ENCODE measurements at places on chromosomes 1 and 21.

GRCh38 chr1:243845888-243846287, 4.2 kb downstream of the AKT3 start:
- DNase-seq: no peak

DNA sequence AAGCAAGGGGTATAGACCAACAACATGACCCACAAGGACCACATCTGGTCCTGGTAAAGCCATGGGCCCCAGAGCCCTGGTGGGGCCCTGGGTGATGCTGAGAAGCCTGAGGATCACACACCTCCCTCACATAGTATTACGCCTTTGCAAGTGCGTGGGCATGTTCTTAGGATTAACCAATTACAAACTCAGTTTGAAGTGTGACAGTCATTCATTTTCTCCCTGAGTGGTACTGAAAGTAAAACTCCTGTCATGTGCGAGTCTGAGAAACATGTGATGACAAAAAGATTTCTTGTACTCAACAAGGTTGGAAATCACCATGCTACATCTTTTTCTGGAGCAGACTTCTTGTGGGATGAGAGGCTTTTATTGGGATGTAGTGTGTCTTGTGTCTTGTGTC, 315.3 kb upstream of the DUSP10 start:
- no peak for DNase-seq

GRCh38 chr1:99003581-99004253, 944 bp downstream of the PLPPR5 start:
- no peak for DNase-seq

- DNase-seq: no peak
These were observed 30.6 kb upstream of the COL6A1 start for GRCh38 chr21:45950740-45951515.

- DNase-seq: no peak
These were observed 27.7 kb downstream of the PPP1R12B start for GRCh38 chr1:202376247-202376646.

DNA sequence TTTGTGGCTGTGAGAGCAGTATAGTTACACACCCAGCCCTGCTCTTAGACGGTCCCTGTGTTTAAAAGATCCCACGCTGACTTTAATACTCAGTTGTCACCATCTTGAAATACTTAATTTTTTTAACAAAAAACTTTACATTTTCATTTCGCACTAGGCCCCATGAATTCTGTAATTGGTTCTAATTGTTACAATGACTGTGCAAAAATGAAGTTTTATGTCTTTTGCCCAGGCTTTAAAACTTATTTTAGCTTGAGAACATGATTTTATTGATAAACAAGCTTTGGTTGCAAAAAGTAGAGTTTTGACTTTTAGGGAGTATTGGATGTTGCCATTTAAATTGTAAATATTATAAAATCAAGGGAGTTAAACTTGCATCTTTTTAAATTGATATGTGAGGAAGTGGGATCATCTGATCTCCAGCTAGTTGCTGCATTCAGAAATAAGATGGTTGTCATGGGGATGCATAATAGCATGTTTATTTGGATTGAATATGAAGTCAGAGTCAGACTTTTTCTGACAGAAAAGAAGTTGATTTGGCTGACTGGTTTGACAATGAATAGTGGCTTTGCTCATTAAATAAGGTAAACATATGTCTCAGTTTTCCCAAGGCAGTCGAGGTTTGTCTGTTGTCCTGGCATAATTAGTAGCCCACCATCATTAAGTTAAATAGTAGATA, 23.0 kb upstream of the CRP start:
- DNase-seq: no peak

- no peak for DNase-seq
These were observed 865 bp downstream of the ADPRS start for GRCh38 chr1:36089393-36090121.

DNA sequence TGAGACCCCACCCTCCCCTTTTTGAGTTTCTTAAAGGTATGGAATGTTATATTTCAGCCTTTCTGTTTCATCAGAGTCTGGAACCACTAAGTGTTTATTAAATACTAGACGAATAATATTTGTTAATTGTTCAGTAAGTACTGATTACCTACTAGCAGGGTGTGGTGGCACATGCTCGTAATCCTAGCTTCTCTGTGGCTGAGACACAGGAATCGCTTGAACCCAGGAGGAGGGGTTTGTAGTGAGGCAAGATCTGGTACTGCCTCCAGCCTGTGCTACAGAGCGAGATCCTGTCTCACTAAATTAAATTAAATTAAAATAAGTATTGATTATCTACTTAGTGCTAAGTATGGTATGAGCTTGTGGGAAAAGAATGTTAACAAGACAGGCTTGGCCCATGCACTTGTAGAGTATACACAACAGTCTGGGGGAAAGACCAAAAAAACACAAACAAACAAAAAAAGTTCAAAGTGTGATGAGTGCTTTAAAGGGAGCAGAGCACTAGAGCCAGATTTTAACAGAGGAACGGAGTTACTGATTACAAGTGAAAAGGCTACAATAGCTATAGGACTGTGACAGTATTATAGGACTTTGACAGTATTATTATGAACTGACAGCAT, 2.4 kb downstream of the CEPT1 start:
- no peak for DNase-seq

GRCh38 chr1:115648717-115649691, 7.2 kb downstream of the VANGL1 start:
- no peak for DNase-seq

GRCh38 chr1:240462766-240463395, 149.1 kb downstream of the GREM2 start:
- DNase-seq: no peak

- DNase-seq: no peak
These were observed 6.2 kb downstream of the ERO1B start for GRCh38 chr1:236275586-236275985.

- no peak for DNase-seq
These were observed 91.0 kb upstream of the PLPPR4 start for GRCh38 chr1:99173282-99173681.

DNA sequence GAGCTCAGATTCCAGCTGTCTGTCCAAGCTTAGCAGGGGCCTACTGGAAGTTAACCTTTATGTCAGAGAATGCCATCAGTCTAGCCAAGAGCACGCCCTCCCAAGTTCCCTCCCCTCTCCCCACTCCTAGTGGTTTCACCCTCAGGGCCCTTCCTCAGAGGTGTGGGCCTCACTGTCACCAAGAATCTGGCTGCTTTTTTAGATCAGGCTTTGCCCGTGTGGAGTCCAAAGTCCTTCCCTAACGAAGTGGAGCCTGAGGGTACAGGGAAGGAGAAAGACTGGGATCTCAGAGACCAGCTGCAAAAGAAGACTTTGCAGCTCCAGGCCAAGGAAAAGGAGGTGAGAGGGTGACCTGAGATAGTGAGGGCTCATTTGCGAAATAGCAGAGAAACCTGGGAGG, 4.1 kb downstream of the C1orf74 start:
- no peak for DNase-seq

DNA sequence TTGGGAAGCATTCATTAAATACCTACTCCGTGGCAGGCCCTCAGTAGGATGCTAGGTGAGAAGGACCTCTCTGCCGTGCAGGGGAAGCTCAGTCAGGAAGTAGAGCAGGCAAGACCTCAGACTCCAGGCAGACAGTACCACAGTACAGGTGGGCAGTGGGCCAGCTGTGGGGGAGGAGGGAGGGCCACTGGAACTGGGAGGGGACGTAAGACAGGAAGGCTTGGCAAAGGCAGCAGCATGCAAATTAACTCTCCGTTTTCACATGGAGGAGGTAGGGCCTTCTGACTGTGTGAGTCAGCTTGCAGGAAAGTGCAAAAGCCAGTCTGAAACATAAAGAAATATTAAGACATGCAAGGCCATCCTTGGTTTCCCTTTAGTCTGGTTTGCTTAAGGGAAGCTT, 157.7 kb downstream of the TRIM33 start:
- no peak for DNase-seq

- DNase-seq: no peak
These were observed 2.0 kb downstream of the CR1 start for GRCh38 chr1:207497941-207498340.

- DNase-seq: no peak
These were observed 13.6 kb downstream of the PPFIA4 start for GRCh38 chr1:203039609-203040512.

DNA sequence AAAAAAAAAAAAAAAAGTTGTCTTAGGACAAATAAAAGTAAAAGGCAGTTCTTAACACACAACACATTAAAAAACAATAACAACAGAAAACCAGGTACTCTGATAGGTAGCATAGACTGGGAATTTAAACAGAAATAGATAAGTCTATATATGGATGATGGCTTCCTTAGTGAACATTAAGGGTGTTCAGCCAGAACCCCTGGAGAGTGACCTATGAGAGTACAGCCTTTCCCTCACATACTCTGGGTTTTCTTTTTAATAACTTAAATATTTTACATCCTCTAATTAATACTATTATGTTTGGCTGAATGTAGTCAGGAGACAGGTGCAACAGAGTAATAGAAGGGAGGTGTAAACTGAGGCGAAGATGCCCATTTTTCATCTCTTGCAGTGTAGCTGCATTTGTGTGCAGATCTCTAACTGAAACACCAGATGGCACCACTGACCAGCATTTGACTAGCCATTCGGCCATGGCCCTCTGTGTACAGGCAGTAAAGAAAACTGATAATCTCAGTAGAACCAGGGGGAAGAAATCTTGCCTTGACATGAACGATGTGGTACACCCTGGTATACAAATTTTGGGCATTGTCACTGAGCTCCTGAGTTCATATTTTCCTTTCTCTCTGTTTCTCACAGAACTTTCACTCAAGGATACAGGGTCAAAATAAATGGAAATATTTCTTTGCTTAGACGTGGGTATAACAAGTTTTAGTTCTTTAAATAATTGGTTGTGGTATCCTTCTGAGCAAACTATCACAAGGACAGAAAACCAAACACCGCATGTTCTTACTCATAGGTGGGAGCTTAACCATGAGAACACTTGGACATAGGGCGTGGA, 7.6 kb downstream of the TTF2 start:
- DNase-seq: no peak

DNA sequence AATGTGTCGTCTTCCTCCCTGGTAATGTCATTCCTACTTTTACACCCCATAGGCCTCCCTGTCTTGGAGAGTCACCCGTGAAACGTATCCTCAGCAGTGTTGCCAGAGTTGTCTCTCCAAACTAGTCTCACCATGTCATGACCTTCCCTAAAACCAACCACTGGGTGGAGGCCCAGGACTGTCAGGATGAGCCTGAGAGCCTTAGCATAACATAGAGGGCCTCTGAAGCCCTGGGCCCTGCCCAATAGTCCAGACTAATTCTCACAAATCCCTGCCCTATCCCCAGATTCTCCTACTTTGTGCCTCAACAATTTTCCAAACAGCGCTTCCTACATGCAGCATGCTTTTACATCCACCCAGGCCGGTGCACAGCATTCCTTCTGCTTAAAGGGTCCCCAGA, 29.3 kb upstream of the HSD3B1 start:
- no peak for DNase-seq

GRCh38 chr1:3847081-3847480, 9.9 kb downstream of the CEP104 start:
- no peak for DNase-seq

- no peak for DNase-seq
These were observed 1.9 kb downstream of the LY9 start for GRCh38 chr1:160797861-160798273.

DNA sequence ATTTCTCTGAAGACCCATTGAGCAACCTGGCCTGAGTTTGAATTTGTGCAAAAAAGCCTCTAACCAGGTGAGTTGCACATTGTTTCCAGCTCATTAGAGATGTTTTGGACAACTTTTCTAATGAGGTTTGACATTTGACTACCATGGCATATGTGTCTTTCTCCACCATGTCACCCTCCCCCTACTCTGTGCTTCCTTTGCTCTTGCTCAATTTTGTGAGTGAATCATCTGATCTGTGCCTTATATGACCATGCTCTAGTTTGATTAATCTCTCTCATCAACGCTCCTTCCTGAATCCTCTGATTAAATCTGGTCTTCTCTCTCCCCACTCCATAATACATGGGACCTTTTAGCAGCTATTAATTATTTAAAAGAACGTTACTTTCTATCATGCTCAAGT, 144.8 kb upstream of the SAMSN1 start:
- no peak for DNase-seq

DNA sequence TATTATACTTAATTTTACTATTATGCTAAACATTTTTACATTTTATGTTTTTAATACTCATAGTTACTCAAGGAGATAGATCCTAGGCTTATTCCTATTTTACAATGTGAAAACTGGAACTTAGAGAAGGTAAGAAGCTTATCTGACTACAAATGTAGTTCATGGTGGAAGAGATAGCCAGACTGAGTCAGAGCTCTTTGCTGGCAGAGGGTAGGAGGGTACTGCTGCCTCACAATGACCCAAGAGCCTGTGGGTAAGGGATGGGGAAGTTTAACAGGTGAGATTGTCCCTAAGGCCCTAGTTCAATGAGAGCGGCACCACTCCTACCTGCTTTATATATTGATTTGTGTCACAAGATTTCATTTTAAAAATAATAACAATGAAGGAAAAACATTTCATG, 34.1 kb upstream of the NEK7 start:
- no peak for DNase-seq

GRCh38 chr1:106907795-106908194, 148.7 kb upstream of the PRMT6 start:
- no peak for DNase-seq

GRCh38 chr1:158115126-158115525, 65.6 kb upstream of the CD1D start:
- no peak for DNase-seq

GRCh38 chr21:16070207-16070651, 340.4 kb downstream of the USP25 start:
- DNase-seq: no peak

DNA sequence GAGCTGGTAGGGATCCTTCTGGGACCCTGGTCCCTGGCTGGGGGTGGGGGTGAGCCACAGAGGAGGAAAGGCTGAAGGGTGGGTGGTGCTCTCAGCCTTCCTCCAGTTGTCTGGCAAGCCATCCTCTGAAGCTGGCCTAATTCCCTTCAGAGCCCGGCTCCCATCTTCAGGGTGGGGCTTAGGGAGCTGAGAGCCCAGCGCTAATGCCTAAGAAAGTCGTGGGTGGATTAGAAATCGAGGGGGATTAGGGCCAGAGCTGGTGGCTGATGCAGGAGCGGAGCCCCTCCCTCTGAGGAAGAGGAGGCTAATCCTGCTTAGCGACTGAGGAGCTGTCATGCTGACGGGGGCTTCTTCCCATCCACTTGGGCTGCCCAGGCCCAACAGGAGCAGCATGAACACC, 30.8 kb upstream of the DMBX1 start:
- DNase-seq: no peak

DNA sequence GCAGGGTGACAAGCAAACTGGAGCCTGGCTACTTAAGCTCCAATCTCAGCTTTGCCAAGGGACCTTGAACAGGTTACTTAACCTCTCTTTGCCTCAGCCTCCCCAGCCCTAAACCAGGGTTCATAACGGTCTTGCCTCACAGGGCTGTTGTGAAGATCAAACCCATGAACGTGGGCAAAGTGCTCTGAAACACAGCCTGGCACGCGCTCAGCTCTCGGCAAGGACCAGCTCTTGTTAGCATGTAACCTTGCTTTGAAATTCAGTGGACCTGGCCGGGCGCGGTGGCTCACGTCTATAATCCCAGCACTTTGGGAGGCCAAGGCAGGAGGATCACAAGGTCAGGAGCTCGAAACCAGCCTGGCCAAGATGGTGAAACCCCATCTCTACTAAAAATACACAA, 24.8 kb downstream of the RAP1GAP start:
- DNase-seq: no peak

- DNase-seq: no peak
These were observed 13.6 kb downstream of the YTHDF2 start for GRCh38 chr1:28750330-28750729.

All from 8988T (cell line).